Karpas-422 (cell line): ENCODE measurements at places on chromosomes 7 and 10. TPM values are rescaled to one million over a fixed set of nuclear protein-coding genes. Genes with fewer than 3 reads are reported as not detected.

GRCh38 chr7:73876973-73877372 lies 16.0 kb downstream of the TMEM270 start:
- no peak overlapping the region for H3K4me3 ChIP-seq
- no peak for DNase-seq

SPDYE8 gene
- not detected in 2 replicates for total RNA-seq

- no peak for DNase-seq
- no peak overlapping the region; the same call in 1 of the 2 replicates for H3K27ac ChIP-seq
Observed at GRCh38 chr7:77866786-77867536, 68.4 kb downstream of the PHTF2 start.

BMPER gene
- total RNA-seq: not detected in 2 replicates

DNA sequence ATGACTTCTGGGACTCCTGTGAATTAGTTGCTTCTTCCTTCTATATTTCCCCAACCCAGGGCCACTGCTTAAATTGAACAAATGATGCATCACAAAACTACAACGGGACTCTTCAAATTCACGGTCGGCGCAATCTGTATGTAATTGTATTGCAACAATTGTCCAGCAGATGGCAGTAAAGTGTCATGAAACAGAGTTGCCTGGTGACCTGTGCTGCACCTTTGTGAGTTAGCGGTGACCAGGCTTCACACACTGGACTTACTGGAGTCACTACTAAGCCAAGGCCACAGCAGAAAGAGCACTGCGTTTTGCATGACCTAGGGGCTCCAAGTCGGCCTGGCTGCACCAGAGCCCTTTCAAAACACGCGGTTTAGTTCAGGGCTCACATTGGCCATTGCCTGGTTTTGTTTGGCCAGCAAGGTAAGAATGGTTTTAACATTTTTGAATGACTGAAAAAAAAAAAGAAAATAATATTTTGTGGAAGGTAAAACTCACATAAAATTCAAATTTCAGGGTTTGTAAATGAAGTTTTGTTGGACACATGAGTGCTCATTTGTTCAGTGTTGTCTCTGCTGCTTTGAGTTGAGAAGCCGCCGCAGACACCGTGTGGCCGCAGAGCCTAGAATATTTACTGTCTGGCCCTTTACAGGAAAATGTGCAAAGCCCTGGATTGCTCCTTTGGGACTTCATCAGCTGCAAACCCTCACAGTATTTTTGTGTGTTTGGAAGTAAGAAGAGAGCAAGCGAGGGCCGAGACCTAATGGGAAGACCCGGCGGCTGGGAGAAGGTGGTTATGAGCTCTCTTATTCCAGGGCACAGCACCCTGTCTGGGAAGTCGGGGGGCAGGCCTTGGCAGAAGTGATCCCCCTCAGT lies 23.2 kb upstream of the ZNF32 start:
- no peaks in the 10 kb centered on the region for H3K4me1 ChIP-seq
- peak; percentile 86 for DNase-seq
- H3K4me3 ChIP-seq: no peak overlapping the region
- H3K36me3 ChIP-seq: no peaks in the 10 kb centered on the region
- H3K27me3 ChIP-seq: 0 out of 2 replicates have a peak, but pooled peaks cover 2% of the 10 kb centered on the region
- no peak overlapping the region for H3K27ac ChIP-seq

DNA sequence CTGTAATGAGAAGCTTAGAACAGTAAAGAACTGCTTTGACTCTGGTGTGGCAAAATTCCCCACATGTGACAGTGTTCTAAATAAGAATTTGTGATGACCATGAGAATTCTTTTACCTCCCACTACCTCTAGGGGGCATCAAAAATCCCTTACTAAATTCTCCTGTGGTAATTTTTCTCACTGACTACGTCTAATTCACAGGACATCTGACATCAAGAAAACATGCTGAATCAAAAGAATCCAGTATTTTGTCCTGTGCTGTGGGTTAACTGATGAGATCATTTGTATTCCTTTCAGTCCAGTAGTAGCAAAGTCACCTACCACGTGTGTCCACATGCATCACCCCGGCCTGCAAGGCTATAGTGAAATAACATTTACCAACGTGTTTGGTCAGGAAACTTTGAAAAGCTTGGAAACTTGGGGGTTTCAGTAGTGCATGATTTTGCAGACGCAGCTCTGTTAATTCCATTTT lies 103.8 kb downstream of the ATE1 start:
- DNase-seq: peak; percentile 90
- no peaks in the 10 kb centered on the region for H3K27me3 ChIP-seq
- H3K4me3 ChIP-seq: no peak overlapping the region
- peaks cover 25% of the 10 kb centered on the region for H3K4me1 ChIP-seq
- peaks cover 2% of the 10 kb centered on the region; the same call in 1 of the 2 replicates for H3K36me3 ChIP-seq

BAIAP2L1 gene
- total RNA-seq: not detected in 2 replicates

- H3K4me3 ChIP-seq: no peak overlapping the region
- H3K27me3 ChIP-seq: no peaks in the 10 kb centered on the region
- H3K36me3 ChIP-seq: no peaks in the 10 kb centered on the region
Observed at GRCh38 chr10:16519250-16519907, 2.3 kb downstream of the C1QL3 start.

DNA sequence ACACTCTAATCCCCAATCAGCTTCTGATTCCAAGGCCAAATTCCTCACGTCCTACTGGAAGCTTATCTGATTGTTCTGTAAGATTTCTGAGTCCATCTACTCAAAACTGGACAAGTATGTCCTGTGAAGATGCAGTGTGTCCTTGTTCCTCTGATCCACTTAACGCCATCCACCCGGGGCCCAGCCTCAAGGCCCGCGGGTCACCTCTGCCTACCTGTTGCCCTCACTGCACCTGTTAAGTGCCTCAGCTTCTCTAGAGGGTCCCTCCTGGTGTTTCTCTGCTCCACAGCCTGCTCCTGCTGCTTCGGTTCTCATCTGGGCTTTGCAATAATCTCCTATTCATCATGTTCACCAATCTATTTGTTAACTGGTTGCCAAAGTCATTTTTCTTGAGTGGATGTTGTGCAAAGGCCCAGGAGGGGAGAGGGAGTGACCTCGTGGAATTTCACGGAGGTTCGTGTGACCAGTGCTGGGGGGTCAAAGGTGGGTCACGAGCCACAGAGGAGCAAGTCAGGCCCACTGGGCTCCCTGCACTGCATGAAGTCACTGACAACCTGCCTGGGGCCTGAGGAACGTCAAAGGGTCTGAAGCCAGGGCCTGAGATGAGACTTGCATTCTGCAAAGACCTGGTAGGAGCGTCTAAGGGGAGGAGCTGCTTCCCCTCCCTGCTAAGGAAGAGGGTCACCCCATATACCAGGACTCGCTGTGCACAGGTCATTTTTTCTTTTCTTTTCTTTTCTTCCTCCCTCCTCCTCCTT lies 338.1 kb downstream of the WDR37 start:
- H3K4me1 ChIP-seq: peaks cover 4% of the 10 kb centered on the region; the same call in 1 of the 2 replicates
- no peaks in the 10 kb centered on the region for H3K27me3 ChIP-seq
- H3K4me3 ChIP-seq: no peak overlapping the region
- no peaks in the 10 kb centered on the region for H3K36me3 ChIP-seq
- no peak for DNase-seq

HTR5A gene
- total RNA-seq: not detected in 2 replicates

ATP6V0A4 gene
- not detected in 2 replicates for total RNA-seq

SEMA3E gene
- total RNA-seq: not detected in 2 replicates
